ENCODE measurements at places on chromosomes 2 and 18.

DNA sequence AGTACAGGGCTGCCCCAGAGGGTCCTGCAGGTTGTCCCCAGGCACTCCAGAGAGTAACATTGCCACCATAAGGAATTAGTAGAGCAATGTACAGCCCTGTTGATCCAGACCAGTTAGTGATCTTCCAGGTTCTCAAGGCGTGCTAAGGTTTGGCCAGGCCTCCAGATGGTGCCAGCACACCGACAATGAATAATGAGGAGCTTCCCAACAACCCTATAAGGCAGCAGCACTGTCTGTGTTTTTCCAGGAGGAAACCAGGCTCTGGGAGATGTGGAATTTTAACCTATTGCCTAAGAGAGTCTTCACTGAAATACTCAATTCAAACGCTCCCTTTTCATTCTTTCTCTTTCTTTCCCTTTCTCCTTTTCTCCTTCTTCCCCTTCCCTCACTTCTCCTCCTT lies 122.1 kb downstream of the MGAT5 start:
- no peak overlapping the region for H3K27ac ChIP-seq
- H3K27me3 ChIP-seq = no peaks in the 10 kb centered on the region
- H3K4me3 ChIP-seq = no peak overlapping the region
- no peak for DNase-seq
- peaks cover 23% of the 10 kb centered on the region for H3K4me1 ChIP-seq

GRCh38 chr2:65639156-65639864 lies 206.9 kb upstream of the SPRED2 start:
- H3K4me3 ChIP-seq = no peak overlapping the region
- no peak for DNase-seq

- no peaks in the 10 kb centered on the region for H3K36me3 ChIP-seq
- no peaks in the 10 kb centered on the region for H3K27me3 ChIP-seq
- H3K4me1 ChIP-seq = no peaks in the 10 kb centered on the region
- H3K27ac ChIP-seq = no peak overlapping the region
- DNase-seq = no peak
Observed at GRCh38 chr2:172350839-172351479, 76.4 kb upstream of the ITGA6 start.

GRCh38 chr2:15146960-15147359 lies 414.2 kb downstream of the NBAS start:
- H3K36me3 ChIP-seq = no peaks in the 10 kb centered on the region
- DNase-seq = no peak
- H3K4me1 ChIP-seq = peaks cover 5% of the 10 kb centered on the region
- H3K4me3 ChIP-seq = no peak overlapping the region

DNA sequence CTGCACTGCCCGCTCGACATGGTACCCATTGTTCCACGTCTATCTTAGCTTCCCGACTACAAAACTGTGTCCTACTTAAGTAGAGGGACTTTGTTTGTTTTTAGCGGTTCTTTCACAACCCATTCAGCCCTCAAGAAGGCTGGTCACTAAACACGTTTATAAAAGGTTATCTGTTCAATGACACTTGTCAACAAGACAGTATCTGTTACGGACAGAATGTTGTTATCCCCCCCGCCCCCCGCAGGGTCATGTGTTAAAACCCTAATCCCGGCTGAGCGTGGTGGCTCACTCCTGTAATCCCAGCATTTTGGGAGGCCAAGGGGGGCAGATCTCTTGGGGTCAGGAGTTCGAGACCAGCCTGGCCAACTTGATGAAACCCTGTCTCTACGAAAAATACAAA lies 40.4 kb upstream of the CREG2 start:
- H3K27ac ChIP-seq = no peak overlapping the region

DNA sequence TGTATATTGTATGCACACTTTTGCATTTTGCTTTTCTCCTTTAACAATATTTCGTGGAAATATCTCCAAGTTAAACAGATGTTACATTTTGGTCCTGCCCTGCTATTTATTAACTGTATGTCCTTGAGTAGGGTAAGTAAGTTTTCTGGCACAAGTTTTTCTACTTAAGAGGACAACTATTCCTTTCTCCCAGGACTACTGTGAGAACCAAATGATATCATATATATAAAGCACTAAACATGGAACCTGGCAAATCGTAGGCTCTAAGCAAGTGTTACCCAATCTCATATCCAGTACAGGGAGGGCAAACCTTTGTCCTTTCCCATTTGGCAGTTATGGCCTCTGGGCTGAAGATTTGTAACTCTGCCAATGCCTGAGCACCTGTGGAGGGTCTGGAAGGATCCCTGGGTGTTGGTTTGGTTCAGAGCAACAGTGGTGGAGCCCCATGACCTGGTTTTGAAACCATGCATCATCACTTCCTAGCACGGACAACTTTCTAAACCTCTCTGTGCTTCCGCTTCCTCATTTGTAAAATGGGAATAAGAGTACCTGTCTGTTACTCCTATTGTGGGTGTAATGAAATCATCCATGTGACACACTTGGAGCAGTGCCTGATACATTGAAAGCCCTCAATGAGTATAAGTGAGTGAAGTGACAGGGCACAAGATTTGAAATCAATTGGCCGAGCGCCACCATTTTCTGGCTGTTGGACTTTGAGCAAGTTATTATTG lies 28.3 kb upstream of the ICOS start:
- no peak overlapping the region for H3K27ac ChIP-seq
- H3K36me3 ChIP-seq = no peaks in the 10 kb centered on the region
- no peaks in the 10 kb centered on the region for H3K27me3 ChIP-seq
- no peak overlapping the region for H3K4me3 ChIP-seq
- peaks cover 14% of the 10 kb centered on the region for H3K4me1 ChIP-seq

- no peak overlapping the region for H3K27ac ChIP-seq
- H3K4me3 ChIP-seq = no peak overlapping the region
- no peaks in the 10 kb centered on the region for H3K27me3 ChIP-seq
- H3K36me3 ChIP-seq = no peaks in the 10 kb centered on the region
- no peaks in the 10 kb centered on the region for H3K4me1 ChIP-seq
- no peak for DNase-seq
Observed at GRCh38 chr2:47534179-47534919, 131.4 kb downstream of the MSH2 start.

- no peak overlapping the region for H3K4me3 ChIP-seq
- H3K27ac ChIP-seq = peak overlapping the region; percentile 46
- peak; percentile 84 for DNase-seq
- H3K4me1 ChIP-seq = peaks cover 6% of the 10 kb centered on the region
Observed at GRCh38 chr2:8661736-8662135, 20.1 kb upstream of the ID2 start.

DNA sequence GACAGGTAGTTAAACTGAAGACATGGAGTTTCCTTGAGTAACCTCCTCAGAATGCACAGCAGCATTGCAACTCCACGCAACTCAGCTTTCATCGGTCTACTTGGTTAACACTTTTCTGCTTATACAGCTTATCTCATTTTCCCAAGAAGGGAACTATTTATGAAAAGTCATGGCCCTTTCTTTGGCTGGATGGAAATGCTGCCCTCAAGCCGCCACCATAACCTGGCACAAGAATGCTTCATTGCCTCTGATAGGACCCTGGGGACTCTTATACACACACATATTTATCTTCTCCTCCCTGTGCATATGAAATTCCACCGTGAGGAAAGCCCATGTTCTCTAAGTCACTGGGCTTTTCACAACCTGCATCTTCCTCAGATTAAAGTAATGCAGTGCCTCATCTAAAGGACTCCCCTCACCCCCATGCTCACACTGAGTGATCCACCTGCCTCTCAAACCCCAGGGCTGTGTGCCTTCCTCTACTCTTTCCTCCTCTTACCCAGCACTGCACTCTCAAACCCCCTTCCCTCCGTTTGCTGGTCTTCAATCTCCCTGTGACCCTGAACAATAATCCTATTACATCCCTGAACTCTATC lies 192.0 kb upstream of the HNRNPA3 start:
- no peaks in the 10 kb centered on the region for H3K4me1 ChIP-seq
- H3K36me3 ChIP-seq = no peaks in the 10 kb centered on the region
- H3K4me3 ChIP-seq = no peak overlapping the region
- no peak for DNase-seq

GRCh38 chr2:219886615-219887014 lies 259.2 kb downstream of the SLC4A3 start:
- H3K4me3 ChIP-seq = no peak overlapping the region
- H3K36me3 ChIP-seq = no peaks in the 10 kb centered on the region
- no peaks in the 10 kb centered on the region for H3K4me1 ChIP-seq

DNA sequence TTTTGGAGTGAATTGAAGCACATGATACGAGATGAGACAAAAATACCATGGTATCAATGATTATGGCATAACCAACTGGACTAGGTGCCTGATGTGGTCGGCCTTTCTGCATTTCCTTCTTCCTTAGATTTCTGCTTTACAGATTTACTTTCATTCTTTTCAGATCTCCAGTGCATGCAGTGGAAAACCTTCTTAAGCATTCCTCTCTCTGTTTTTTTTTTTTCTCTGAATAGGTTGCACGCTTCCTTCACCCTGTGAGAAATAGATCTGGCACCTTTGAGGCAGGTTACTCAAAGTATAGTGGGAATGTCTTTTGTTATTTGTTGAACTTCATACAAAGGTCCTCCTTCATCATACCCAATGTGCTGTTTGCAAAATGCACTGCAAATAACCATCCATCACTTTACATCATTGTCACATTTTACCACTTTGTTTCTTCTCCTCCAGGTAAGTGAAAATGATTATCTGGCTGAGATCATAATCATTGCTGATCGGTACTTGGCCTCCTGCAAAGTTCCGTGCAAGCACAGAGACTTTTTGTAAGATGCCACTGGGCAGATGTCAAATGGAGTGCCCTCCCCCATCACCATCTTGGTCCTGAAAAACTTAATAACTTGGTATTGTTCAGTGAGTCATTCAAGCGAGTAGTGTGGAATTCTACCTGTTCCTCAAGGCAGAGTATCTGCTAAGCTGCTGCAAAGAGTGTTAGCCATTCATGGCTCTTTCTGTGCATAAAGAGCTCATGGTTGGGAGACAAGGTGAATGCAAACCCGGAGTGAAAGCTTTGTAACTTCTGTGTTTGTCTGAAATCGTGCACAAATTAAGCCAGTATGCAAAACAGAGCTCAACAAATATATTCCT lies 30.0 kb upstream of the KLHL14 start:
- H3K36me3 ChIP-seq = no peaks in the 10 kb centered on the region
- DNase-seq = no peak
- H3K4me3 ChIP-seq = no peak overlapping the region
- no peaks in the 10 kb centered on the region for H3K27me3 ChIP-seq
- H3K4me1 ChIP-seq = no peaks in the 10 kb centered on the region
- no peak overlapping the region for H3K27ac ChIP-seq

DNA sequence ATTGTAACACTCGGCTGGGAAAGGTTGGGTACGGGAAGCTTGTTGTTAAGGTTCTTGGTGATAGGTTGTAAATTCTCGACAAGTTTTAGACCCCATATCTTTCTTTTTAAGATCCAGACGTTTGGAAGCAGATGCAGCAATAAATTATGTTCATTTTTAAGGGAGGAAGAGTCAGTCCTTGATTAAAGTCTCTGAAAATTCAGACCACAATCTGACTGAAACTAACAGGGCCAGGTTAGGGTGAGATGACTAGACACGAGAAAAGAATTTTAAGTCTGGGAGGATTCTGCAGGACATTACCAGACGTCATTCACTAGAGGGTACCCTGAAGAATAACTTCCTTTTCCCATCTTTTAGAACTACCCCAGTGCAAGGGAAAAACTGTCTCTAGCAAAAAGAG lies 16.1 kb downstream of the WIPF1 start:
- no peak overlapping the region for H3K27ac ChIP-seq
- peaks cover 8% of the 10 kb centered on the region for H3K4me1 ChIP-seq
- H3K36me3 ChIP-seq = peaks cover 7% of the 10 kb centered on the region
- DNase-seq = no peak
- H3K27me3 ChIP-seq = no peaks in the 10 kb centered on the region

DNA sequence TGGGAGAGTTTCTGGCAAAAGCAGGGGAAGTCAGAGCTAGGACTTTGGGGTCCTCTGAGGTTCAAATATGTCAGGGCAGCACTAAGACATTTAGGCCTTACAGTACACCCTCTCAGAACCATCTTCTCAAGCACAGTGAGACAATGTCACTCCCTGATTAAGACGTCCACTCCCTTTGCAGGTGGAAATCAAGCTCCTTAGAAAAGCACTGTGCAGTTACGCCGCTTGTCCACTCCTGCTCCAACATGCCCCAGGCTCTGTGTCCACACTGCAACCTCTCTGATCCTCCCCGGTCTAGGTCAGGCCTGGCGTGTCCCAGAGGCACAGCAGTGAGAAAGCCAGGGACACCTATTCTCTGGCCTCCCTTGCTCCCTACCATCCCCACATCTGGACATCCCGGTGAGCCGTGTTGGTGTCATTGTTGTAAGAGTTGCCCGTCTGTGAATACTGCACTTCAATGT lies 528.6 kb upstream of the ID2 start:
- H3K4me1 ChIP-seq = no peaks in the 10 kb centered on the region
- no peak overlapping the region for H3K4me3 ChIP-seq
- no peaks in the 10 kb centered on the region for H3K36me3 ChIP-seq
- no peak for DNase-seq

DNA sequence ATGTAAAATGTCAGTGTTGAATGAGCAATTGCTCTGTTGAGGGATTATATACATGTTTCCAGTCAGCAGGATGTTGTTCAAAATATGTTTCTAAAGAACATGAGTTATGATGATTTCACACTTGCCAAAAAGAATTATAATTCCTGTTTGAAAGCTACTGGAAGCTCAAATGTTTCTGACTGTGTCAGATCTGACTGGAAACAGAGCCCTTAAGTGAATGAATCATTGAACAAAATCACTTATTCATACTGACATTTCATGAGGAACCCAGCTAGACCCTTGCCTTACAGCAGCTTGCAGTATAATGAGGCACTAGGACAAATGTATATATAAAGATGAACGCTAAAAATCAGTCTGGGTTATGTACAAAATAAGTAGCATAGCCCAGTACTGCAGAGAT lies 35.4 kb upstream of the ITGAV start:
- DNase-seq = no peak
- no peaks in the 10 kb centered on the region for H3K4me1 ChIP-seq
- no peak overlapping the region for H3K4me3 ChIP-seq
- H3K36me3 ChIP-seq = no peaks in the 10 kb centered on the region

GRCh38 chr2:127820080-127820668 lies 9.2 kb upstream of the WDR33 start:
- no peak overlapping the region for H3K4me3 ChIP-seq
- no peak overlapping the region for H3K27ac ChIP-seq
- DNase-seq = no peak
- no peaks in the 10 kb centered on the region for H3K36me3 ChIP-seq

- H3K4me3 ChIP-seq = no peak overlapping the region
- no peak overlapping the region for H3K27ac ChIP-seq
- no peaks in the 10 kb centered on the region for H3K27me3 ChIP-seq
- no peaks in the 10 kb centered on the region for H3K4me1 ChIP-seq
- DNase-seq = no peak
- H3K36me3 ChIP-seq = no peaks in the 10 kb centered on the region
Observed at GRCh38 chr2:151338115-151338514, 19.3 kb upstream of the TNFAIP6 start.

GRCh38 chr2:69397234-69397633 lies 10.2 kb upstream of the GFPT1 start:
- no peaks in the 10 kb centered on the region for H3K27me3 ChIP-seq
- H3K27ac ChIP-seq = no peak overlapping the region
- no peaks in the 10 kb centered on the region for H3K4me1 ChIP-seq
- H3K36me3 ChIP-seq = peaks cover 57% of the 10 kb centered on the region
- no peak overlapping the region for H3K4me3 ChIP-seq
- DNase-seq = no peak

- H3K27me3 ChIP-seq = no peaks in the 10 kb centered on the region
- no peaks in the 10 kb centered on the region for H3K36me3 ChIP-seq
- peak overlapping the region; percentile 10 for H3K4me3 ChIP-seq
- H3K4me1 ChIP-seq = peaks cover 44% of the 10 kb centered on the region
- H3K27ac ChIP-seq = peak overlapping the region; percentile 75
Observed at GRCh38 chr18:13260935-13261640, 42.5 kb downstream of the LDLRAD4 start.

GRCh38 chr2:144452989-144453336 lies 67.0 kb downstream of the ZEB2 start:
- H3K27me3 ChIP-seq = no peaks in the 10 kb centered on the region
- peak overlapping the region; percentile 25 for H3K4me3 ChIP-seq
- no peaks in the 10 kb centered on the region for H3K36me3 ChIP-seq
- peaks cover 55% of the 10 kb centered on the region for H3K4me1 ChIP-seq
- no peak for DNase-seq
